ENCODE measurements at places on chromosomes 6 and 20.
A peak's percentile ranks its signal among the peaks of the same experiment; 100 is the strongest.

GRCh38 chr6:31363811-31364210 is 6.8 kb upstream of the HLA-B start:
- DNase-seq, result no peak

- no peak for DNase-seq
Observed at GRCh38 chr6:136437246-136437645, 113.0 kb downstream of the MAP7 start.

DNA sequence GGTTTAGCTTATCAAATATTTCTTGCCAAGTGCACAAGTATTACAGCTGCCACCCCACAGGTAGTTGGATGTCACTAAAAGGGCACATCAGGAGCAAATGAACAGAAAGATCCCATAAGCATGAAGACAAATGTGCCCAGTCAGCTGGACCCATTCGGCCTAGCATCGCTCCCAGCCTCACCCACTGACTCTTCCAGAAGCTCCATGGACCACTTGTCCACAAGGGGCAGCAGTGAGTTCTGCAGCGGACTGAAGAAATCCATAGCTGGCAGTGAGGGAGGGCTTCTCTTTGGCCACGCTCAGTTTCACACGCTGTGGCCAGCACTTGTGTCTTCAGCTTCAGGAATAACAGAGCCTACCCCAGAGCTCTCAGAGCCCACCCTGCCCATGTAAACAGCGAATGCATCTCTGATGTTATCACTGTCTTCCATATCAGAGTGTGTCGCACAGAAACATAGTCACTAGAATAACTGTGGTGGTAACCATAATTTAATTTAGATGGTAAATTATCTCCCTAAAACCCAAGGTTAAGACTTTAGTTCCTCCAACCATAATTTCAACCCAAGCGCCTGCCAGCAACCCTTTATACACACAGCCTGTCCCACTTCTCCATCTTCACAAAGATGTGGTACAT is 15.8 kb downstream of the CGA start:
- DNase-seq, result peak; percentile 58

DNA sequence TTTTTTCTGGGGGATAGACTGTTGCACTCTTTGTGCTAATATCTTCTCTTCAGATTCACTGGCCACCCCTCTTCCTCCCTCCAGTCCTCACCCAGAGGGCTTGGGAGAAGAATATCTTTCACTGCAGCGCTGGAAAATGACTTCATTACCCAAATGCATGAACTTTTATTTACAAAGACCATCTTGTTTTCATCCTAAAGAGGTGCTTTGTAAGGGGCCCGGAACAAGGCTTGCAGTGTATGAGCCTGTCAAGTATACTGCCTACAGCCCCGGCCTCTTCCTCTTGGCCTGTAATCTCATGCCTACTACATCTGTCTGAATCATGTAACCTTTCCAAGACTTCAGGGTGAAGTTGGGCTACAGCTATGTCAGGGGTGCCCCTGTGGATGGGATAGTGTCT is 554 bp upstream of the LAMA4 start:
- DNase-seq, result no peak

DNA sequence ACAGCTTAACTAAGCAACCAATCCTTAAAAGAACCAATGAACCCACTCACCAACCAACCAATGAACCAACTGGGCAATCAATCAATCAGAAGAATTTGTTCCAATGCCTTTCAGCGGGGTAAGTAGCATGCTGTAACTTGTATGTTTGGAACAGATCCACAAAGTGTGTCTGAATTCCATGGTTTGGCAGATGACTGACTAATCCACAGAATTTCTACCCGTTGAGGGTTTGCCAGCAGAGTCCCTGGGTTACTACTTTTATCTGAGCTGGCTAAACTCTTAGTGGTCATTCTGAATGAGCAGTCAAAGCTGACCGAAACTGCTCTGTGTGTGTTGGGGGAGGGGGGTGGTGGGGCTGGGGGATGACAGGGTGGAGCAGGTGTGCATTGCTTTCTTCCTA is 125.0 kb upstream of the JAG1 start:
- no peak for DNase-seq

DNA sequence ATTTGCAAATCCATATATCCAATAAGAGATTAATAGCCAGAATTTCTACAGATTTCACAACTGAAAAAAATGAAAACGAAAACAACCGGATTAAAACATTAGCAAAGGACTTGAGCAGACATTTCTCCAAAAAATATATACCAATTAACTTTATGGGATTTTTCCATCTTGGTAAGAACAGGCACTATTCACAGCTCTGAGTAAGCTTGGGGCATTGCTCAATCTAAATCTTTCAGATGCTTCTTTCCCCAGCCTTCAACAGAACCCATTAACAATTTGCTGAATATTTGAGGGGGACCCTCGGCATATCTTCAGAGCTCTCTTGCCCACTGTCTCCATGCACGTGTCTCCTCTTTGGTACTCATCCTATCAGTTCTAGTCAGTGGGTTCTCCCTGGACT is 111.7 kb upstream of the CD93 start:
- DNase-seq, result no peak

DNA sequence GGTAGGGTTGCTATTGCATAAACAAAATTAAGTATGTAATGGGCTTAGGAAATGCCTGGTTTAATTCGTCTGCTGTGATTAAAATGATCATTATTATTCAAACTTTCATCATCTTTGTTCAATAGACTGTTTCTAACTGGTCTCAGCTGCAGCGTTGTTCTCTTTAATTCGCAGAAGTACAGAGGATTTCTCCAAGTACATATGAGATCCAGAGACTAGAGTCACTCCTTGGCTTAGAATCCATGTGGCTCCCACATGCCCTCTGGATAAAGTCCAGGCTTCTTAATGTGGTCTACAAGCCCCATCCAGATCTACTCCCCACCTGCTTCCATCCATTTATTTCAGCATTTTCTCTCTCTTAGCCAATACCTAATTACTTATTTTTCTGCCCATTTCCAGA is 1.1 kb upstream of the ZBTB24 start:
- DNase-seq, result no peak

DNA sequence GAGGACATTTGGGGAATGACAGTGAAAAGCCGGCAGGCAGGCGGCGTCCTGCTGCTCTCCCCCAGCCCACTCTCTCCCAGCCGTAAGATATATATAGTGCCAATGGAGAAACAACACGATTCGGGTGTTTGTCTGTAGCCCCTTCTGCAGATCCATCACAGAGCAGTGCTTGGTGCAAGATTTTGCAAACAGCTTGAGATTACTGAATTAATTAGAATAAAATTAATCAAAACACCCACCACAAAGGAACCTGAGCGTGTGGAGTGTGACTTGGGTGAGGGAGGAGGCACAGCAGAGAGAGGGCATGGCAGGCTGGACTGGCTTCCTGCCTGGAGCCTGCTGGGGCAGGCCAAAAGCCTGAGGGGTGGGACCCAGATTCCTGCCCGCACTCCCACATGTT is 28.8 kb upstream of the CCDC167 start:
- no peak for DNase-seq

DNA sequence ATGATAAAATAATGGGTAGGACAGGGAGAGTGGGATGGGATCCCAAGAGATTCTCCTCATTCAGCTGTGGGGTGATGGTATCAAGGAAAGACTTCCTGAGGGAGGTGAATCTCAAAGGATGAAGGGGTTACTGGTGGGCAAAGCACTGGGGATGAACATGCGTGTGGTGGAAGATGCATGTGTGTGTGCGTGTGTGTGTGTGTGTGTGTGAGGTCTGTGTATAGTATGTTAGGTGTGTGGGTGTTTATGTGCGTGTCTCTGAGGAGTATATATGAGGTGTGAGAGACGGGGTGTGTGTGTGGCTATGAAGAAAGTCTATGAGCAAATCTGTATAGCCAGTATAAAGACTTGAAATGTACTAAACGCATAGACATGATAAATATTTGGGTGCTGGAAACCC is 220.0 kb upstream of the MYLIP start:
- no peak for DNase-seq

DNA sequence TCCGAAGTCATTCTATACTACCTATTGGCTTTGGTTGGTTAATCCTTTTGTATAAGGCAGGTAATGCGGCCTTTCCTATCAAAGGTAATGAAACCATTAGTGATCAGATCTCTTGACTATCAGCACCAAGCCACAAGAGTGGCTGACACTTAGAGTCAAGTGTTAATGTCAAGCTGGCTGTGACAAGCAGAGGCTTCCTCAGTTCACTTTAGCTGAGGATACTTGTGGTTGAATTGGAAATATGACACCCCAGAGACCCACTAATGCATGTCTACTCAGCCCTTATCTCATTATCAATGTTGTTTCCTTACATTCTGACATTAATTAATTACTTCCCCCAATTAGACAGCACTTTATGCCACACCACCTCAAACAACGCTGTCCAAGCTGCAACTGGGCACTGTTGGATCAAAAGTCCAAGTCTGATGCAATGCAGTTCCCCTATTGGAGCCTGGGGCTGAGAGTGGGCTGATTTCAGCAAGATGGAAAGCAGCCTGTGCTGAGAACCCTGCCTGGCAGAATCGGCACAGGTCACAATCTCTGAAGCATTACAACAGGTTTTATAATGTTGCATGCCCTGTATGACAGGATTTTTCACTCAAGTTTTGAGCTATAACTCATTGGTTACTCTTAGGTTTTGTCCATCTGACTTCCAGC is 273.5 kb downstream of the COL12A1 start:
- no peak for DNase-seq

GRCh38 chr20:34246126-34246626 is 5.0 kb downstream of the ASIP start:
- no peak for DNase-seq

DNA sequence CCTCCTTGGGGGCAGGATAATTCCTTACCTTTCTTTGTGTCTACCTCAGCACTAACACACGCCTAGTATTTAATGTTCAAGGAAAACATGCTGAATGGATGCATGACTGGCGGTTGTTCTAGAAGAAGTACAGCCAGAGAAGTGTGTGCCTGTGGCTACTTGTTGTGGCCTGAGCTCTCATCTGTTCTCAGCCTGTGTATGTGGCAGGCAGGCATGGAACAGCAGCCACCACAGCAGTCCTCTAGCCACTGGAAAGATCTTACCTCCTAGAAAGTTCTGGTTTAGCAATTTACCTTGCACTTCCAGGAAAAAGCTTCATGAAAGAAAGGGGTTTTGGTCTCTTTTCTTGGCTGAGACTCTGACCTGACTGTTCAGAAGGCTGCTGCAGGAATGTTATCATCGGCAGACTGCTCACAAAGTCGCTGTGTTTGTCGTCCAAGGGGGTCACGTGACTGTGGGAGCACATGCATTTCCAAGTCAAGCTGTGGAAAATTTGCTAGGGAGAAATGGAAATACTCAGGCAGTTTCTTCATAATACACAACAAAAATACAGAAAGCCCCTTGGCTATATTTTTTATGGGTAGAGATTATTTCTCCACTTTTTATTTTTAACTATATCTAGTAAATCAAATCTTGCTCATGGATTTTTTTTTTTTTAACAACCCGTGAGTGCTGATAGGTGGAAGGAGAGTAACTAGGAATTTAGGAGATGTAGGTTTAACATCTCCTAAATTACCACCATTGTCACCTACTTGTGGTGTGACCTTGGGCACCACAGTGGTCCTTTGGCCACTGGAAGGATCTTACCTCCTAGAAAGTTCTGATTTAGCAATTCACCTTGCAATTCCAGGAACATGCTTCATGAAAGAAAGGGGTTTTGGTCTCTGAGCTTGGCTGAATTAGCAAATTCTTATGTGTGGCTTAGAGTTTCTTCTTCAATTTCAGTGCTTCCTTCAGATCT is 110.8 kb upstream of the GPR6 start:
- no peak for DNase-seq

GRCh38 chr20:9269280-9269971 is 200.5 kb downstream of the PLCB4 start:
- DNase-seq, result no peak

GRCh38 chr6:22925304-22925835 is 356.0 kb downstream of the HDGFL1 start:
- no peak for DNase-seq

GRCh38 chr6:121549736-121550135 is 114.3 kb downstream of the GJA1 start:
- no peak for DNase-seq

DNA sequence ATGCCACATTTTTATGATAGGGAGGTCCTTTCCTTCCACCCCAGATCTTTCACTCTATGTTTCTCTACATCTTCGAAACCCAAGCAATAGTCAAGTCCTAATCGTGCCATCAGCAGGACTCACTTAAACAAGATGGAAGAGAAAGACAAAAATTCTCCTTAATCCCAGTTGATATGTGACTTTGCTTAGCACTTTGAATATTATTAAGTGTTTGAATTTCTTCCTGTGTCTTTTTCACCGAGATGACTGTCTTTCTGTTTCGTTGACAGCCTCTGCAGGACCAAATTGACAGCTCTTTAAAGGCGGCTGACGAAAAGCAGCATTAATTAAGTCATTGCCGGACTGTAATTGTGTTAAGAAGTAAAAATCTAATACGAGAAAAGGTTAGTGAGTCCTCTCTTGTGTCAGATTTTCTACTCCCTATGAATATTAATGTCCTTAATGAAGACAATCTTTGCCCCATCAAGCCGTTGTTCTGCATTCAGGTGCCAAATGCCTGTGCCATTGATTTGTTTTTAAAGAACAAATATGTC is 208.8 kb upstream of the TSHZ2 start:
- DNase-seq, result no peak

DNA sequence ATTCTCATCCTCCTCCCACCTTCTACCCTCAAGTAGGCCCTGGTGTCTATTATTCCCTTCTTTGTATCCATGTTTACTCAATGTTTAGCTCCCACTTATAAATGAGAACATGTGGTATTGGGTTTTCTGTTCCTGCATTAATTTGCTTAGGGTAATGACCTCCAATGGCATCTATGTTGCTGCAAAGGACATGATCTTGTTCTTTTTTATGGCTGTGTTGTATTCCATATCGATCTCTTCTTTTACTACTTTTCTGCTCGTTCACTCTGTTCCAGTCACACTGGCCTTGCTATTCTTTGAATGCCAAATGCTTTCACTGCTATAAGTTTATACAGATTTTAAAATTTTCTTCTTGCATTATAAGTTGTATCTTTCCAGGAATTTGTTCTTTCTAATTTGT is 57.7 kb downstream of the RSPH3 start:
- no peak for DNase-seq

- DNase-seq, result peak; percentile 87
Observed at GRCh38 chr6:13454286-13455221, 32.8 kb downstream of the GFOD1 start.

GRCh38 chr6:13924146-13924948 is 405 bp upstream of the RNF182 start:
- no peak for DNase-seq

- no peak for DNase-seq
Observed at GRCh38 chr6:29483186-29483585, 4.6 kb downstream of the MAS1L start.

DNA sequence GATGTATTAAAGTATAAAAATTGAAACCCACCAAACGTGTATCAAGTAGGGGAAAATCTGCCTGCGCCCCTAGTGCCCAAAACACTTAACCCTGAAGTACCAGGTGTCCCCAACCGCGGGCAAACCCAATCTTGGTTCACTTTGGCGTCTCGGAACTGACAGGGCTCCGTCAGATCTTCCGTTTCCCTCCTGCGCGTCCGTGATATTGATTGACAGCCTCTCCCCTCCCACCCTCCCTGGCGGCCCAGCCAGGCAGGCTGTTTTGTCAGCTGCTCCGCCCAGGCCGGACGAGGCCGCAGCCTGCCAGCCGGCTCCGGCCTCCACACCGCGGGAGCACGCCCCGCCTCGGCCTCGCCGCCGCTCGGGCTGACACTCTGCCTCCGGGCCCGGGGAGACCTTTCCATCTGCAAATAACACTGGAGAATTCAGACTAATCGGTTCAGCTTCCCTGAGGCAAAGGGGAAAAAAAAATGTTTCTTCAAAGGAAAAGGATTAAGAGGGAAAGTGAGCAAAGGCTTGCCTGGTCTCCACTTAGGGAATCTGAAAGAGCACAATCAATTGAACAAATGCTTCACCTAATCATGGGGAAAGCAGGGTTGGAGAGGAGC is 234.9 kb upstream of the MCHR2 start:
- peak; percentile 50 for DNase-seq

Data from activated naive CD4-positive, alpha-beta T cell treated with Interleukin-2 at 50 U/mL for 16 hours (primary cell).